ENCODE measurements at places on chromosomes 5 and 9.
A peak's percentile ranks its signal among the peaks of the same experiment; 100 is the strongest.

DNA sequence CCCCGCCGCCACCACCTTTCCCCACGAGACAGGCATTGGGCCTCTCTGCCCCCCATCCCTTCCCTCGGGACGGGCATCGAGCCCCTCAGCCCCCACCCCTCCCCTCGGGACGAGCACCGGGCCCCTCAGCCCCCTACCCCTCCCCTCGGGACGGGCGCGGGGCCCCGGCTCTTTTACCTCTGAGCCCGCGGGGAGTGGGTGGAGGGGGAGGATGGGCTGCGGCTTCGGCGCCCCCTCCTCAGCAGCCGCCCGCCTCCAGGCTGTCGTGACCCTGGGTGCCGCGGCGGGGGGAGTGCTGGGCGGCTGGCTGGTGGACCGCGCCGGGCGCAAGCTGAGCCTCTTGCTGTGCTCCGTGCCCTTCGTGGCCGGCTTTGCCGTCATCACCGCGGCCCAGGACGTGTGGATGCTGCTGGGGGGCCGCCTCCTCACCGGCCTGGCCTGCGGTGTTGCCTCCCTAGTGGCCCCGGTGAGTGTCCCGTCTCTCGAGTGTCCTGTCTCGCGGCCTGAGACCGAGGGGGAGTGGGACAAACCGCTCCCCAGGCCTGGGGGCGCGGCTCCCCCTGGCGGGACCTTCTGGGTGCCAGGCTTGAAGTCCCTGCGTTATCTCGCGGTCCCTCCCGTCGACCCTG is 791 bp downstream of the SLC2A8 start:
- DNase-seq, result peak; percentile 21

GRCh38 chr5:178337334-178337741 is 104.7 kb upstream of the PHYKPL start:
- no peak for DNase-seq

DNA sequence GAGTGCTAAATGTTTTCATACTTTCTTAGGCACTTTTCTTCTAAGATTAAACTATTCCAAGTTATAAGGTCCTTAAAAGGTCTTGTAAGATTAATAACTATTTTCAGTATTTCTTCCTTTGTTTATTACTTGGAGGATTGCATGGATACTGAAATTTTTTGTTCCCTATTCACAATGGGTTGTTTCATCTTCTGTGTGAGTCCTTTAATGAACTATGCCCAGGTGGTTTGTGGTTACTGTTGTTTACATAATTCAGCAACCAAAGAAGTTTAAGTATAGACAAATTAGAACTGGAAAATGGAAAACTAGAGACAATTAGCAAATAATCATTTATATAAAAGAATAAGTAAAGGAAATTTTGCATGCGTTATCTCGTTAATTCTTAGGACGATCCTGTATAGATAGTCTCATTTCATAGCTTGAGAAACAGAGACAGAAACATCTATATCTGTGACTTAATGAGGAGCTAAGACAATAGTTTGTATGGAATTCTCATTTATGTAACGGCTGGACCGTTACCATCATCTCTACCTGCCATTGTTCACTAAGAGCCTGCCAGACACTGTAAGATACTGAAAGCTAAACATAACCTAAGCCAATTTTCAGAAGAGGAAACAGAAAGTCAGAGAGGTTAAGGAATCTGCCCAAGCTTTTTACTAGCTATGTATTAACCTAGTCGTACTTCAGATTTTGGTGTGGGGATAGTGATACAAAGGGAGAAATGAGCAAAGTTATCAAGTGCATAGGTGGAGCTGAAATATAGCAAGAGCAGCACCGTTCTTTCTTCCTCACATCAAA is 148.2 kb downstream of the PAM start:
- DNase-seq, result no peak

GRCh38 chr9:93134015-93134739 is at the start of gene NINJ1:
TSS of gene NINJ1 (minus strand) at chr9:93134251. CDS start at chr9:93134217, 34 bp downstream.
- peak; percentile 76 for DNase-seq

GRCh38 chr9:82117026-82117811 is 128.6 kb downstream of the SPATA31D1 start:
- no peak for DNase-seq

DNA sequence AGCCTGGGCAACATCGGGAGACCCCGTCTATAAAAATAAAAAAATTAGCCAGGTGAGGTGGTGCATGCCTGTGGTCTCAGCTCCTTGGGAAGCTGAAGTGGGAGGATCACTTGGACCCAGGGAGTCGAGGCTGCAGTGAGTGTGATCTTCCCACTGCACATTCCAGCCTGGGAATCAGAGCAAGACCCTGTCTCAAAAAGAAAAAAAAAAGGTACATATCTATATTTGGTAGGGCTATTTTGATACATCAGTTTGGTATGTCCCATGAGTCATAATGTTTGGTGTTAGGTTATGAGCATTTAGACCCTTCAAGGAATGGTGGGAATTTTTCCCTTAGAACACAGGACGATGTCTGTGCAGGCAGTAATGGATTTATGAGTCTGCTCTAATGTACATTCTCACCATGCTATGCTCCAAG is 55.3 kb upstream of the POU4F3 start:
- no peak for DNase-seq

GRCh38 chr5:111697215-111697614 is 59.8 kb downstream of the NREP start:
- peak; percentile 36 for DNase-seq

- DNase-seq, result no peak
These were observed 5.4 kb downstream of the LSM11 start for GRCh38 chr5:157748760-157749461.

- DNase-seq, result no peak
These were observed 16.6 kb upstream of the HMGCR start for GRCh38 chr5:75320371-75320770.

DNA sequence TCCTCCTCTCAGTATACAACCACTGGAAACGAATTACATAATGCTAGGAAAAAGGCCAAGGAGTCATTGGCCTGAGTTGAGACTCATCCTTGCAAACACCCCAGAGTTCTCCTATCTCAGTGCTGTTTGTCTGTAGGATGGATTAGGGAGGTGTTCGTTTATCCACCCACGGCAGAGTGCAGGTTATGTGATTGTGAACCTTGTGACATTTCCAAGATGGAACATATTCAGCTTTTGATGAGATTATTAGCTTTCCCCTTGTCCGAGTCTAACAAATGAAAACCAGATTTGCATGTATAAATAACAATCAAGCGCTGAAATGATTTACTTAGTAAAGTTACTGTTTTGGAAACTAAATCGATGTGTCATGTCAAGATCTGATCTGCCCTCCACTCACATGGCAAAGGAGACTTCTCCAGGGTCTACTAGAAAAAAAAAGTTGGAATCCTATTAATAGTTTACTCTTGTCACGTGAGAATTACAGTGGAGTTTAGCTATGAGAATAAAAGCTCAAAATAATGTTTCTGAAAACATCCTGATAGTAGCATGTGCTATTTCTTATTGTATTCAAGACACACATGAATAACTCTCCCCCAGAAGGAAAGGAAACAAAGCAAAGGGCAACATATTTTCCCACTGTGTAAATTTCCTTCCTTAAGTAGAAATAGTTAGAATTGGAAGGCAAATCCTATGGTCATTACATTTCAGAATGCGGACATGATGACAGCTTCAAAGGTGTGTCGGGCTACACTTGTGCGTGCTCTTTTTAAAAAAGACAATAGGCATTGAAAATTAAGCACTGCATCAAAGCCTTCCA is 600.4 kb downstream of the EBF1 start:
- DNase-seq, result no peak

- DNase-seq, result no peak
These were observed 412.6 kb downstream of the RASEF start for GRCh38 chr9:82650368-82650767.
